ENCODE measurements at places on chromosomes 12 and 14.

- DNase-seq, result no peak
Observed at GRCh38 chr12:52648012-52648550, 3.9 kb downstream of the KRT2 start.

GRCh38 chr14:64089920-64090319, 204.3 kb downstream of the ESR2 start:
- DNase-seq, result no peak

DNA sequence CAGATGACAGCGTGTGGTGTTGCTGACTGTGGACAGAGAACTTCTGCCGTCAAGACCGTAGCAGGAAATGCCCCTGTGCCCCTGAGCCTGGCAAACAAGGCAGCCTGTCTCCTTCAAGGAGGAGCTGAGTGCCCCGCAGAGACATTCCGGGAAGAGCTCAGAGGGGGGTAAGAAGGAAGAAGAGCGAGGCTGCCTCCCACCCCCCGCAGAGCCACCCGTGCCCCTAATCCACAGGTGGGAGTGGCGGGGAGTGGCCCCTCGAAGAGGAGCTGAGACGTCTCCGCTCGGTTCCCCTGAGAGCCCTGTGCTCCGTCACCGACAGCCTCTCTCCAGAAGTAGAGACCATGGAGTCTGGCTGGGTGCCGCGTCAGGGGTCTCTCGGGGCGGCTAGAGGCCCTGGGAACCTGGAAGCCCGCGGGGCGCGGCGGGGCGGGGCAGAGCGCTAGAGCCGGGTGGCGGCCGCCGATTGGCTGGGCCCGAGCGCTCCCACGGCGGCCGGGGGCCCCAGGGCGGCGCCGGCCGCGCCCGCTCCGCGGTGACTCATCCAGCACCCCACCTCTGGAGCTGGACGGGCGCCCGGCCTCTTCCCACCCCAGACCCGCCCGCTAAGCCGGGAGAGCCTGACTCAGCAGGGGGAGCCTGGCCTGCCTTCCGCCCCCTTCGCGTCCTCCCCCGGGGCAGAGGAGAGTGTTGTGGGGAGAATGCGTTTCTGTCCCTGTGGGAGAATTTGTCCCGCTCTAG, 25.2 kb upstream of the KRT78 start:
- DNase-seq, result no peak

- DNase-seq, result no peak
Observed at GRCh38 chr14:38553586-38553985, 297.7 kb upstream of the CLEC14A start.

DNA sequence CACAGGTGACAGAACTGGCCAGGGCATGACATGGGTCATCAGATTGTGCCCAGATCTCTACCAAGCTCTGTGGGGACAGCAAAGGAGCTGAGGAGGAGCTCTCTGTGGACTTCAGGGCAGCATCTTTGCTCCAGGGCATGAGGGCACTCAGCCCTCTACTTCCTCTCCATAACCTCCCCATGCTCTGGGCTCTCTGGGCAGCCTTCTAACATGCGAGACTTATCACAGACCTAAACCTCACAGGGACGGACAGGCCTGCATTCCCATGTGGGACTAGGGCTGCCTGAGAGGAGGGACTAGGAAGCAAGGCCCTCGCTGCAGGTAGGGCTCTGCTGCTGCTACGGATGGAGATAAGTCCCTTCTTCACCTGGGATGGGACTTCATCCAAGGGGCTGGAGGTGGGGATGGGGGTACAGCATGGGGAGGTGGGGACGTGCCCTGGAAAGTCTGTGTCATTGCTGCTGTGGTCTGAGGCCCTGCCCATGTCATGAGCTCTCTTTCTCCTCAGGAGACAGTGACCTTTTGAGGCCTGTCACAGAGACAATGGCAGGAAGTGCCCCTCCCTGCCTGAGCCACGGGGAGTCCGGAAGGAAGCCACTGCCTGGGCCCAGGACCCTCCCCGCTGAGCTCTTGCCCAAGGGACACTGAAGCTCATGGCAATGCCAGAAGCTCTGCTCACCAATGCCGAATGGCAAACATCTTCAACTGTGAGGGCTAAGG, 44.1 kb downstream of the PITPNM2 start:
- DNase-seq, result peak; percentile 38

DNA sequence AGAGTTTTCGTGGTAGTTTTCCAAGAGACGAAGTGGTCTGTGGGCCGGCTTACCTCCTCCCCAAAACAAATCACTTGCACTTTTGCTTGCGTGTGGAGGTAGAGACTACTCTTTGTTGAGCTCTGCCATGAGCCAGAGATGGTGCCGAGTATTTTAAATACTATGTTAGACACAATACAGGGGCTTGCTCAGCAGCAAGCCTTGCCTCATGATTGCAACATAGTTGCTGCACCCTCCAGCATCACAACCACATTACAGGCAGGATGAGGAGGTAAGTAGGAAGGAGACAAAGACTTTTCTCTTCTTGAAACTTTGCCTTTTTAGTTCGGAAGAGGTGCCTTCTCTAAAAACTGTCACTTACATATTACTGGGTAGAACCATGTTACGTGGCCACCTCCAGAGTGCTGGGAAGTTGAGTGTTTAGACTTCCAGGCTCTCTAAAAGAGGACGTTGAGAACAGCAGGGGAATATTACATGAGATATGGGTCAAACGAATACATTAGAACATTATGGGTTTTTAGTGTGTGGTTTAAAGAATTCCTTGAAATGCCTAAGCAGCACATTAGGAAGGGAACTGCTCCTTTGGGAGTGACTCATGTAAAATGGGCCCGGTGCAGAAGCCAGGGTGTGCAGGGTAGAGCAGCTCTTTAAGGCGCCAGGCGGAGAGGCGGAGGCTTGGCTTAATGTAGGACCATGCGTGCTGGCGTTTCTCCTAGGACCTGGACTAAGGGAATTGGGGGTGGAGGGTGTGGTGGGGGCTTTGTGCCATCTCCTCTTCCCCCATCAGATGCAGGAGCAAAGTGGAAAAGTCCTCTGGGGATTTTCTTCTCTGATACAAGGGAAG, 110.6 kb upstream of the PRMT8 start:
- DNase-seq, result no peak

GRCh38 chr12:48979602-48980388, 1.7 kb downstream of the WNT1 start:
- DNase-seq, result no peak

DNA sequence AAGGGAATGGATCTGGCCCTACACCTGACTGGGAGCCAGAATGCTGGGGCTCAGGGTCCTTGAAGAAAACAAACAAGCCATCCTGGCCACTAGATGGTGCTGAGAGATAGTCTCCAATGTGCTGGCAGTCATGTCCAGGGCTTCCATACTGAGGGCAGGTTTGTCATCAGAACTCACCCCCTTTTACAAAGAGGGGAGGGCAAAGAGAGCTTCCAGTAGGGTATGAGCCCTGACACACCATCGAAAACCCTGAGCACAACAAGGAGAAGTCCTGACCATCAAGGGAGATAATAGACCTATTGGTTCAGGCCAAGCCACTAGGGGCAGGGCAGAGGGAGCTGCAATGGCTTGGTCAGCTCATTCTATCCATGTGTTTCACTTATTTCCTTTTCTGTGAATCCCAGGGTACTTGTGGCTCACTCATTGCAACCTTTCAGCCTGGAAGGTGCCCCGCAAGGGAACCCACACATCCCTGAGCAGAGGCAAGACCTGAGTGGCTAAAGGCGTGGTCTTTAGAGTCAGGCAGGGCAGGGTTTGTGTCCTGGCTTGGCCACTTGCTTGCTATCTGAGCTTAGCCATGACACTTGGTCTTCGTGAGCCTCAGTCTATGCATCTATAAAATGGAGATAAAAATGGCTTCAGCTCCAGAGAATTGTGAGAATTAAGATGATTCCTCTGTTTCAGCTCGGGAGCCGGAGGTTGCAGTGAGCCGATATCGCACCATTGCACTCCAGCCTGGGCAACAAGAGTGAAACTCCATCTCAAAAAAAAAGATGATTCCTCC, 6.2 kb upstream of the PLEKHH1 start:
- DNase-seq, result no peak

GRCh38 chr14:65156568-65157366, 54.5 kb upstream of the MAX start:
- DNase-seq, result no peak

- DNase-seq, result no peak
Observed at GRCh38 chr14:30882431-30882830, 8.1 kb downstream of the COCH start.

DNA sequence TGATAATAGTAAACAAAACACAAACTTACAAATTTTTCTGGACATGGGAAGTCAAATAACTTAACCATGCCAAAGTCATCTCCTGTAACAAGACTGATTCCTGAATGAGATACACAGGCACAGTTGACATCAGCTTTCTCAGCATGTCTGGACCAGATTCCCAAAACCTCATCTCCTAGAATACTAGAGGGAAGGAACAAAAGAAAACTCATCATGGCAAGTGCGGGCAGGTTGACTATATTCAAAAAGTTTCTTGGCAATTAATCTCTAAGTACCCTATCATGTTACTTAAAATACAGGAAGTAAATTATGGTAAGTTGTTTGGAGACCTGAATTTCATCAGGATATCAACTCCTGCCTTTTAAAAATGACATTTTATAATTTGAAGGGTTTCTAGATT, 53.9 kb downstream of the ZC3H14 start:
- no peak for DNase-seq

DNA sequence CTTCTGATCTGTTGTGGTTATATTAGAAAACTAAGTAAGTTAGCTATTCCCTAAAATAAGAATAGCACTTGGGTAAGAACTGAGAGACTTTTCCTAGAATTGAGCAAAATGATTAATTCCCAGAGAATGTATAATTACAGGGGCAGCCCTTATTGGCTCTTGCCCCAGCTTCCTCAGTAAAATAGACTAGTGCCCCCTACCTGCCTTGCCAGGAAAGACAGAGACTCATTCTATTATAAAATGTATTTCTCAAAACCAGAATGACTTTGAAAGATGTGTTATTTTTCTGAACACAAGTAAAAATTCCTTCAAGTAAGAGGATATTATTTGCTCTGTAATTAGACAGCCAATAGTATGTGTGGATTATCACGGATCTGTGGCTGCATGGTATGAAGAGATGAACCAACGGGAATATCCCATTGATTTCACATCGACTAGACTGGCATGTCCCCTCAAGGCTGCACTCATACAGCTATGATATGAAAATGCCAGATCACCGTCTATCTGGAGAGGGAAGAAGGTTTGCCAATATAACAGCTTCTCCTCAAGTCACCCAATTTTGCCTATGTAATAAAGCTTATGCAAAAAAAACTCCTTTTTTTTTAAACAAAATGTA, 7.4 kb upstream of the GLRX5 start:
- DNase-seq, result no peak

- no peak for DNase-seq
Observed at GRCh38 chr12:43976027-43976426, 140.1 kb downstream of the TMEM117 start.

- DNase-seq, result no peak
Observed at GRCh38 chr12:111597831-111598636, 1.1 kb downstream of the ATXN2 start.

- DNase-seq, result no peak
Observed at GRCh38 chr12:15443611-15444010, 121.3 kb downstream of the PTPRO start.

DNA sequence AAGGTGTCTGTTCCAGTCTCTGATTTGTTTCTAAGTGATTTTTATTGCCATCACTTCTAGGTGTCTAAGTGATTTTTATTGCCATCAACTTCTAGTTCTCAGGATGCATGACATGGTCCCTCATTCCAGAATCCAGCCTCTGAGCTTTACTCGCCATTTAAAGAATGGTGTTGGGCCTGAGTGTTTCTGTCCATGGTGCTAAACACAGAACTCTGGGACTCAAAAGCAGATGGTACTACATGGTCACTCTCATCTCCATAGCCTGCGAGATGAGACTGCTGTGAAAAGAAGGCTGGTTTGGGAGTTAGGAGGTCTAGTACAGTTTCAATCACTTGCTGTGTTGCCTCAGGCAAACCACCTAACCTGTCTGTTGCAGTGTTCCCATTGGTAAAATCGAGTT, 276.6 kb downstream of the NRXN3 start:
- DNase-seq, result no peak

GRCh38 chr14:53742233-53742620, 214.4 kb downstream of the BMP4 start:
- DNase-seq, result no peak

- no peak for DNase-seq
Observed at GRCh38 chr14:88243946-88244345, 79.1 kb downstream of the KCNK10 start.

- DNase-seq, result no peak
Observed at GRCh38 chr12:63949902-63950301, 105.4 kb downstream of the SRGAP1 start.

DNA sequence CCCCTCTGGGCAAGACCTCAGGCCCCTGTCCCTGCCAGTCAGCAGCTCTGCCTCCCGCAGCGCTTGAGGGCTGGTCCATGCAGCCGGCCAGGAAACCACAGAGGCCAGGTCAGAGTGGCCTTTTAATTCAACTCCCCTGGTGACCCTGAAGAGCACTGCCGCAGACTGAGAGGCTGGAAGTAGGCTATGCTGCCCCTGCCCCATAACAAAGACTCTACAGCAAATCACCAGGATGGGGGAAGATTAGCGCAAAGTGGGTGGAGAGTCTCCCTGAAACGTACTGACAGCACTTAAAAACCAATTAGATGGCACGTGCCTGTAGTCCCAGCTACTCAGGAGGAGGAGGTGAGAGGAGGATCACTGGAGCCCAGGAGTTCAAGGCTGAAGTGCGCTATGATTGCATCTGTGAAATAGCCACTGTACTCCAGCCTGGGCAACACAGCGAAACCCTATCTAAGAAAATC, 70.5 kb downstream of the ITPK1 start:
- no peak for DNase-seq

DNA sequence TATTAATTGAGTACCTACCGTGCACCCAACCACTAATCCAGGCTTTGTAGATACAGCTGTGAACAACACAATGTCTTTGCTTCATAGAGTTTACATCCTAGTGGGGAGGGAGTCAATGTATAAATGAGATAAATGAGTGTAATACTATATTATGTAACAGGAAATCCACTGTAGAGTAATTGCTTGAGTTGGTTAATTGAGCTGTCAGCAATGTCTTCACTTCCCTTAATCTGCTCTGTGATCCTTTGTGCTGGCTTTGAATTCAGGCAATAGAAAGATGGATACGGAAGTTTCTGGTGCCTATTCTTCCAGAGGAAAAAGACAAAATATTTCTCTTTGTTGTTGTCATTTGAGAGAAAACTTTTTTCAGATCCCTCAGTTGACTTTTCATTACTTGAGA, 104.0 kb upstream of the SLC16A7 start:
- no peak for DNase-seq

GRCh38 chr12:29346769-29347421, 34.1 kb downstream of the ERGIC2 start:
- no peak for DNase-seq

DNA sequence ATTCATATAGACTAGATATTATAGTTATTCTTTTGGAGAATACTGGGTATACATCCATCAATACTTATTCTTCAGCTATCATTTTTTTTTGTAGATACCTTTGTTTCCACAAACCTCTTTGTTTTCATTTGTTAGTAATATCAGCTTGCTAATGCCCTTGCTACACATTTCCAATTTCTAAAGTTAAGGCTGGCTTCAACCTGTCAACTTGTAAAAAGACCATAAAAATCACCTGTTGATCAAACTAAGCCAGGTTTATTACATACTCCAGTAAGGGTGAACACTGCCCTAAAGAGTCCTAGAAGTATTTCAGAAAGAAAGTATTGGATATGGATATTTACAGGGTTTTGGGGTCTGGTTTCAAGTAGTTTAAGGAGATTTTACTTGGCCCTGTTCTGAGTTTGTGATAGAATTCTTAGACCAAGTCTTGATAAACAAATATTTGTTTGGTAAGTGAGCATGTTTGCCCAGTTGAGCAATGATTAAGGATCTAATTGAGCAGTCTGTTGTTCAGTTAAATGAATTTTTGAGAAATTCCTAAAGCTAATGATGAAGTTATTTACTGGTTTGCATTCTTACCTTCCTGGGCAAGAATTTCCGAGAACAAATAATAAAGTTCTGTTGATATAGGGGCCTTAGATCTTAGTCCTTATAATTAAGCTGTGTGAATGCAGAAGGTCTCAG, 52.8 kb upstream of the LRTM2 start:
- DNase-seq, result no peak
